Inflammatory macrophage treated with lipopolysaccharide for 1 hour (primary cell): ENCODE measurements at places on chromosomes 2 and 18.

- no peak for DNase-seq
Measured at GRCh38 chr2:173205375-173205774, 129.7 kb downstream of the MAP3K20 start.

DNA sequence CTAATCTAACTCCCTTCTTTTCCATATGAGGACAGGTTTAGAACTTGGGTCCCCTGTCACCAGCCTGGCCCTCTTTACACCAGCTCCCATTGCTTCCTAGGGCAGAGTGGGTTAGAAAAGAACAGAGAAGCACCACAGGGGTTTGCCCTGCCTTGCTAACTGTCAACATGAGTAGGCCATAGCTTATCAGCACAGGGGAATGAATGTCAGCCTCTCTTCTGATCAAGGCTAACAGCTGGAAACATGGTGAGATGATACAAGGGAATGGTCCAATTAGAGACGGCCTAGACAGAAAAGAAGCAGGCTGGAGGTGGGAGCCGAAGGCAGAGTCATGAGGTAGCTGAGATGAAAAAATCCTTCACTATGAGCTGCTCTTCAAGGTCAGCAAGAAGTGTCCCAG is 189.4 kb upstream of the ACAA2 start:
- DNase-seq: no peak

- no peak for DNase-seq
Measured at GRCh38 chr2:156423674-156424282, 12.4 kb upstream of the GPD2 start.

DNA sequence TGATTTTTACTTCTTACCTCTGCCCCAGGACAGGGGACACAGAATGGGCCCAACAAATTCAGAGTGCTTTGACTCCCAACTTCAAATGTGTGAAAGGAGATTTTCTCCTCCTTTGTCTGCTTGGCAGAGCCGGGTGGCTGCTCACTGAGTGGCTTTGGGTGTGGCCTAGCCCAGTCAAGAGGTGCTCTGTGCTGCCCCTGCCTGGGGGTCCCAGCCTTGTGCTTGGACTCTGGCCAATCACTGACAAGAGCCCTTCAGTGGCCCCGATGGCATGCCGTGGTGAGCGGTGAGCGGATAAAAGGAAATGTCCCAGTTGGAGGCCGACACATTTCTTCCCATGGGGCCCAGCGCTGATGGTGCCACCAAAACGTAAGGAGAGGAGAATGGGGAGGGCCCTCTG is 259.2 kb downstream of the CELF4 start:
- DNase-seq: no peak

DNA sequence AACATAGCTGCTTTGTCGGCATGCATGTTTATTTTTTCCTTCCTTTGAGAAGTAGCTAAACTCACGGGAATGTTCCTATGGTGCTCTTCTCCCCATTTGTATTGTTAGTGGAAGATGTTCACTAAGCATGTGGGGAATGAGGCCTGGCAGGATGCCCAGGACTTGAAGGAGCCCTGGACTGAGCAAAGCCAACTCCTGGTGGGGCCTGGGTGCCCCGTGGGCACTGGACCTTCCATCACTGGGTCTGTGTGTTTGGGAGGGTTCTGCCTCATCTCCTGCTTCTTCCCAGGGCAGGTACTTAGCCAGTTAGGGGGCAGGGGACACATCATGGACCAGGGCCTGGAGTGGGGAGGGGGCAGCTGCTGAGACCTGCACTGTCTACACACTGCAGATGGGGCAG is 49.3 kb downstream of the ACAA2 start:
- DNase-seq: no peak
